ENCODE measurements at places on chromosomes 1 and 21.

GRCh38 chr1:173870252-173871075, 2.3 kb downstream of the ZBTB37 start:
- no peak for DNase-seq

DNA sequence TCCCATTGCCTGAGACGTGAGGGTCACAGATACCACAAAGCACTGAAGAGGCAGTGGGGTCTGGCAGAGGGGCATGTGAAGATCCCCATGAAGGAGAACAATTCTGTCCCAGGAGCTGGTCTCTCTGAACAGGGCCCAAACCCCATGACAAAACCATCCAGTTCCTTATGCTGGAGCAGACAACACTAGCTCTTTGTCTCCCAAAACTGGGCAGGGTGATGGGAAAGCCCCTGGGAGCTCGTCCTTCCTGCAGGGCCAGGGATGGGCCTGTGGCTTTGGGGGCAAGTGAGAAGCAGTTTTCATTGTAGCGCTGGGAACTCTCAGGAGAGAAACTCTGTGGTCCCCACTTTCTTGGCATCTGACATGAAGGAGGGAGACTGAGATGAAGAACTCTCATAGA, 8.8 kb downstream of the ETV3L start:
- no peak for DNase-seq

DNA sequence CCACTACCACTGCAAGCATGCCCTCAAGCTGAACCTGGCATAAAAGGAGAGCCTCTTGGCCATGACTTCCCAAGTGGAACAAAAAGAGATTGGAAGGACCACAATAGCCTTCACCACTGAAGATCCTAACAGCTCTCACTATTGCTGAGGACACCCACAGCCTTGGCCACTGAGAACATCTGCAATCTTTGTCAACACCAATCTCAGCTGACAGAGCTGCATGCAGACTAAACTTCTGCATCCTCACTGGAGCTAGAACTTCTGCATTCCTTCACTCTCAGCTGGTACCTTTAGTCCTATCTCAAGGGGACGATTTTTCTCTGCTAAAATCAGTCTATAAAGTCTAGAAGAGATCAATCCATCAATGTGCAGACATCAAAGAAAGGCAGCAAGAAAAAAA, 8.3 kb upstream of the FCRL2 start:
- no peak for DNase-seq

DNA sequence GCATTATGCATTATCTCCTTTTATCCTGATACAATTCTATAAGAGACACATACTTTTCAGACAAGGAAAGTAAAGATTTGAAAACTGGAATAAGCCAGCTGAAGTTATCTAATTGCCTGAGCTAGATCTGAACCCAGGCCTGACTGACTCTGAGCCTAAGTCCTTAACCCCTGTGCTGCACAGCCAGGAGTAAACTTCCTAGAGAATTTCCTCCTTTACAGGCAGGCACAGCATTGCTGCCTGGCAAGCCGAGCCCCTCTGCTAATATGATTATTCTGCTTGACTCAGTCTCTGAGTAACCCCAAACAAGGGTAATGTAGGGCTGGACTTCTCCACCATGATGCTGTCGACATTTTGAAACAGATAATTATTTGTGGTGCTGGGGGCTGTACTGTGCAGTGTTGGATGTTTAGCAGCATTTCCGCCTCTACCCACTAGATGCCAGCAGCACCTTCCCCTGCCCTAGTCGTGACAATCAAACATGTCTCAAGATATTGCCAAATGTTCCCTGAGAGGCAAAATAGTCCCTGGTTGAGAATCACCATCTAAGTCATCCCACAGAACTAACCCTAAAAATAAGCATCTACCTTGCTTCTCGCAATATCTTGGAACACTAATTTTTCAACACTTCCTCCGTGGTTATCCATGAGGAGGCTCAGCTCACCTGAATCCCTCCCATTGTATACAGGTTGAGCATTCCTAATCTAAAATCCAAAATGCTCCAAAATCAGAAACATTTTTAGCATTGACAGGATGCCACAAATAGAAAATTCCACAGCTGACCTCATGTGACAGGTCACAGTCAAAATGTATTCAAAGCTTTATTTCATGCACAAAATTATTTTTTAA, 18.5 kb downstream of the CAMK1G start:
- no peak for DNase-seq

DNA sequence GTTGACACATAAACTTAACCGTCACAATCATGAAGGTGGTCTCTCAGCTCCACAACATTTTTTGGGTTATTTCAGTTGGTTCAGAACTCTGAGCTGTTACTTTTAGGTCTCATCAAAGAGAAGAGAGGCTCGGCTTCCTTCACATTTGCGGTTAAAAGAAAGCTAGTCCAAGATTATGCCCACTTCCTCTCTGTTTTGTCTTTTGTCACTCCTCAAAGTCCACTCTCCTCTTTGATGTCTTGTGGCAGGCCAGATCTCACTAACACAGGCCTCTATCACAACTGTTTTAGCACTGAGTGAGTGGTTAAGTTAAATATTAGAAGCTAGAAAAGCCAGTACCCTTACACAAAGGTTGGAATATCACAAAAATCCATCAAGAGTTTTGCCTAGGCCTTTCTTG, 195.7 kb downstream of the FCRL5 start:
- no peak for DNase-seq

DNA sequence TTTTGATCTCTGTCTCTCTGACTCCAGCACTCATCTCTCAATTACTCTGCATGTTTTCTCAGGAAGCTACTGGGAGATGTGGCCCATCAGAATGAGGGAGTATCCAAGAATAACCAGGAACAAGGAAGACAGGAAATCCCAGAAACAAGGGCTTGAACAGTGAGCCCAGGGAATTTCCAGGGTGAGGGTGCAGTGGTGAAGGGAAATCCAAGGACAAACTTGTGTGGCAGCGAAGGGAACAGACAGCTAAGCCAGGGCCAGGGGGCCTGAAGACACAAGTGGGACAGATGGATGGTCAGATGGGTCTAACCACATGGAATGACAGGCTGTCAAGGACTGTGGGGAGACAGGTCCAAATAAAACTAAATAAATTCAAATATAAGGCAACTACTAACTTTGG, 121.8 kb upstream of the ERRFI1 start:
- no peak for DNase-seq

DNA sequence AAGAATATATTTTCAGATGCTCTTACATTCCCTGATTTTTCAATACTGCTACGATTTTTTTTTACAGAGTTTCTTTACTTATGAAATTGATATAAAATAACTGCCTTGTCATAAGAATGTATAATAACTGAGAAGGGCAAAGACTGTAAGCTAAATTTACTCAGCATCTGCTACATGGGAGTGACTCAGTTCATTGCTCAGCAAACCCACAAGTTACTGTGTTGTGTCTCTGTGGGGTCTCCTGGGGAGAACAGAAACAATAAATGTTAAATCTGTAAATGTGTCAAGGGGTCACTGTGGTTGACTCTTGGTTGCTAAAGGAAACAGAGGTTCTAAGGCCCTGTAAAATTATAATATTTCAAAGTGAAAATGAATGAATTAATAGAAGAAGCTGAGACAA, 210.3 kb upstream of the CACYBP start:
- no peak for DNase-seq

DNA sequence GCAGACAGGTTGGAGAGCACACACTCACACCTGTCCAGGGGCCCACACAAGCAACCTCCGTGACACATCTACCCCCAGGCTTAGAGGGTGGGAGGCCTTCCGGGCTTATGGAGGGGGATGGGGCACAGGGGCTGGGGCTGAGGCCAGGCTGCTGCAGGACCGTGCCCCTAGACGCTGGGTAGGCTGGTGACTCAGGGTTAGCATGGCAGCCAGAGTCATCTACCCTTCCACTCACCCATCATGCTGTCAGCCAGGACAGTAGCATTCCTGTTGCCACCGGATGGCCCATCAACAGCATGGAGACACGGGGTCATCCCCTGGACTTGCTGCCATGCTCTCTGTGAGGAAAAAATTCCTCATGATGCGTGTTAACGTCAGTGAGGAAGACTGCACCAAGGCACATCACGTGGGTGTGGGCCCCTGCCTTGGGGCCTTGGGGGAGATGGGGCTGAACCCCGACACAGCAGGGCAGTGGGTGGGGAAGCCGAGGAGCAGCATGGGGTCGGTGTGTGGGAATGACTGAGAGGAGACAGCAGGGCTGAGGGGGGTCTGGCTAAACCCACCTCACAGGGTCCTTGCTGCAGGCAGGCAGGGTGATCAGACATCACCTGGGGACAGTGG, 52.8 kb downstream of the WNT9A start:
- DNase-seq, result no peak

DNA sequence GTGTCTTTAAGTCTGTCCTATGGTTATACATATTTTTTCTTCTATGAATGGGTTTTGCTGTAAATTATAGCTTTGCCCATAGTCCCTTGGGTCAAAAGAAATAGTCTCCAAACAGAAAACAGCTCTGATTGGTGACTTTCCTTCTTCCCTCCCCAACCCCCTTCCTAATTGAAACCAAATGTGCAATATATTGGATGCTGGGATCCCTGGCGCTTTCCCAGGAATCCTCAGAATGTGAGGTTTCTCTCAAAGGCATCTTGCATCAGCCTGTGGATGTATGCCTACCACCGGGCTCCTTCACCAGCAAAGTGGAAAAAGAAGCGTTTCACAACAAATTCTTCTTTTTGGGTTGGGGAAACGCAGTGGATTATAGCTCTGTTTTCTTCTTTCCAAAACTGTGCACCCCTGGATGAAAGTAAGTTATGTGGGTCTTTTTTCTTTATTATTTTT, at the start of gene DDR2:
DDR2 (plus strand) TSS at position 248 of the 450 bp plus-strand sequence. CDS start 86,600 bp downstream, outside the sequence.
- no peak for DNase-seq

GRCh38 chr1:218674280-218674773, 329.2 kb downstream of the TGFB2 start:
- DNase-seq, result no peak

- DNase-seq, result peak; percentile 49
Measured at GRCh38 chr1:20485527-20486456, at the start of gene CAMK2N1. Gene CAMK2N1 (minus strand): TSS chr1:20486210. CDS start chr1:20485379, 831 bp downstream.

- no peak for DNase-seq
Measured at GRCh38 chr1:167522246-167522645, 3.9 kb upstream of the CD247 start.

DNA sequence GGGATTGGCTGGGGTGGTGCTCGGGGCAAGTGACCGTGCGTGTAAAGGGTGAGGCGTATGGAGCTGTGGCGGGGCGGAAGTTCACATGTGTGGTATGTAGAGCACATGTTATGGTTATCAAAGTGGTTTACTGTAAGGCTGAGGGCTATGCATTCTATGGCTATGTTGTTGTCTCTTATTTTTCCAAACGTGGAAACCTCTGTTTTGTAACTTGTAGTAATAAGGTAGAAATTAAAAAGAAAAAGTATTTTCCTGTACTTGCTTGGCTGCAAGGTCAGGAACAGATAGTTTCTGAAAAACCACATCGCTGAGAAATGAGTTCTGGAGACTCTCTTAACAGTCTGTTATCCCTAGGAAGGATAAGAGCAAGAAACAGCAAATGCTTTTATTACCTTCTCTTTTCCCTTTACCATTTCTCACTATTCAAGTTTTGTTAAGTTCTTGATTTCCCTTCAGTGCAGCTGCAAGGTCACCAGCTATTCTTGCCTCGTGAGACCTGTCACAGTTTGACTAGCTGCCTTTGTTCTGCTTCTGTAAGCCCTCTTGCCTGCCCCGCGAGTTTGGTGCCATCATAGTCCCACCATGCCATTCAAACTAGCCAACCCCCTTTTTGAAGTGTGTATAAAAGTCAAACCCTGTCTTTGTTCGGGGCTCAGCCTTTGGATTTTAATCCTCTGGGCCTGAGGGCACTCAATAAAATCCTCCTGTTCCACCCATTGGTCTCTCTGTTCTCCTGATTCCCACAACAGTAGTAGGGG, 9.5 kb downstream of the RNU1-2 start:
- no peak for DNase-seq

- no peak for DNase-seq
Measured at GRCh38 chr1:79376106-79376505, 369.6 kb upstream of the ADGRL4 start.

GRCh38 chr1:96634883-96635282, 86.7 kb upstream of the PTBP2 start:
- no peak for DNase-seq

- DNase-seq, result no peak
Measured at GRCh38 chr1:212686069-212686468, 13.6 kb downstream of the BATF3 start.

DNA sequence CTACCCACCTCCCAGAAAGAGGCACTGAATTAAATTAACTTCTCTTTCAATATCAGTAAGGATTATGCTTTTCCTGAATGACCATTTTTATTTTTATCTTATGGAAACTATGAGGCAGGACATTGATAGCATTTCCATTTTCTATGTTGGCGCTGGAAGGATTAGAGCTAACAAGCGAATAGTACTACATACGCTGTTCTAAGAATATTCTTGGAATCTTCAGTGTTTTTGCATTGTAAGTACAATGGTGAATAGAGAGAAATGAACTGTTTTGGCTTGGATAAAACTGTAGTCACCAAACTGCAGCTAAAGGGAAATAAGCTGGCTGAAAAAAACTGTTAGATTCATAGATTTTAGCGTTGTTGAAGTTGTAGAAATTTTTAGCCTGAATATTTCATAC, 779.0 kb upstream of the ADGRL4 start:
- no peak for DNase-seq

GRCh38 chr21:20083925-20084324, 914.3 kb upstream of the NCAM2 start:
- no peak for DNase-seq

DNA sequence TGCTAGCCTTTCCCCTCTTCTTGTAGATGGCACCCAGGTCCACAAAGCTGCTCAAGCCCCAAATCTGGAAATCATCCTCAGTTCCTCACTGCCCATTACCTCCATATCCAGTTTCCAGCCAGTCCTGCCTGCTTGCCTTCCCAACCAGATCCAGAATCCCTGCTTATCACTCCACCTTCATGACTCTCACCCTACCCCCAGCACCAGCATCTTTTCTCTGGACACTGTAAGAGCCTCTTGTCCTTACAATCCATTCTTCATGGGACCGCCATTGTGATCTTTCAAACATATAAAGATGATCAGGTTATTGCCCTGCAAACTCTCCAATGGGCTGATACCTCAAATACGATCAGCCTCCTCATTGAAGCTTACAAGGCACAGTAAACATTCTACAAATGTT, 23.5 kb upstream of the NPL start:
- DNase-seq, result no peak

DNA sequence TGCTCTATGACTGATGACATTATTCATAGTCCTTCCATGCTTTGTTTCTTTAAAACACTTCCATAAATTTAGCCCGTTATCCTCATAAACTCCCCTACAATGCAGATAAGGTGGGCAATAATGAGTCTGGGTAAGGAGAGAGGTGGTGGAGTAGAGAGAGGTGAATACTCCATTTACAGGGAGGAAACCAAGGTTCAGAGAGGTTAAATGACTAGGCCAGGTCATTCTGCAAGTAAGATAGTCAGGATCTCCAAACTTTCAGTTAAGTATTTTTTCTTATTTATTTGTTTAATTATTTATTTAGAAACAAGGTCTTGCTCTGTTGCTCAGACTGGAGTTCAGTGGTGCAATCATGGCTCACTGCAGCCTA, 26.1 kb downstream of the PAFAH2 start:
- DNase-seq, result no peak

GRCh38 chr1:47621483-47621882, 183.6 kb downstream of the FOXD2 start:
- no peak for DNase-seq

GRCh38 chr1:181504399-181504842, 21.1 kb downstream of the CACNA1E start:
- no peak for DNase-seq

All from activated T-helper 1 cell treated with Interleukin-2 at 50 U/mL for 16 hours (primary cell).